ENCODE measurements at places on chromosomes 5 and 9.

DNA sequence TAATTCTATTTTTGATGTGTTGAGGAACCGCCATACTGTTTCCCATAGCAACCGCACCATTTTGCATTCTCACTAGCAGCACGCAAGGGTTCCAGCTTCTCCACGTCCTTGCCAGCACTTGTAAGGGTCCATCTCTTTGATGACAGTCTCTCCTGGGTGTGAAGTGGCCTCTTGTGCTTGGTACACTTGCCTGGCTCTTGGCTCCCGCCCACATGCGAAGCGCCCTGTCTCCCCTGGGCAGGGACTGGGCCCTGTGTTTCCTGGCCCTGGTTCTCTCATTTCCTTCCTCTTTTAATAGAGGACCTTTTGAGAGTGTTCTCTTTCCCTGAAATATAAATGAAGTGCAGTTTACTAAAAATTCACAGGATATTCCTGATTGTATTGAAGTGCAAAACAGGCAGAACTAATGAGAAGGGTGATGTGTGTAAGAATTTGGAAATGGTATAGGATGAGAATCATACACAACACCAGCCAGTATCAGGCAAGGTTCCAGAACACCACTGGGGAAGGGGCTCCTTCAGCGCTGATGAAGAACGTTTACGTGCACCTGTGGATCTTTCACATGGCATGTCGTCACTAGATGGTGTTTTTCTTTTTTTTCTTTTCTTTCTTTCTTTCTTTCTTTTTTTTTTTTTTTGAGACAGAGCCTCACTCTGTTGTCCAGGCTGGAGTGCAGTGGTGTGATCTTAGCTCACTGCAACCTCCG lies 73.0 kb downstream of the EHMT1 start:
- DNase-seq: no peak

GRCh38 chr9:22111176-22111953 lies 102.3 kb upstream of the CDKN2B start:
- DNase-seq: no peak

GRCh38 chr5:89120719-89121118 lies 237.7 kb upstream of the MEF2C start:
- DNase-seq: no peak

DNA sequence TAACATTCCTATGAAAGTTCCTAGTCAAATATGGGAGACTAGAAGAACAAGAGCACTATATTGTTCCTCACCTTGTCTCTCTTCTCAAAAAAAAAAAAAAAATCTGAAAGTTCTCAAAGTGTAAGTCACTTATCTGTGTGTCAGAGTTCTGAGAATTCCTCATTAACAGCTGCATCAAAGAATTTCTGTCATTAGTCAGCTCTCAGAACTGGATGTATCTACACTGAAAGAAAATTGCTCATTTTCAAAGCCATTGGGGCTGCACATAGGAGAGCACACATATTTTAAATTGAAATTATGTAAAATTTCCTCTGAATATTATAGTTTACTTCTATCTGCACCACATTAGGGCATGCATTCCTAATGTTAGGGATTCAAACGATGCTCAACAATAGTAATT lies 99.5 kb upstream of the FTMT start:
- DNase-seq: no peak

DNA sequence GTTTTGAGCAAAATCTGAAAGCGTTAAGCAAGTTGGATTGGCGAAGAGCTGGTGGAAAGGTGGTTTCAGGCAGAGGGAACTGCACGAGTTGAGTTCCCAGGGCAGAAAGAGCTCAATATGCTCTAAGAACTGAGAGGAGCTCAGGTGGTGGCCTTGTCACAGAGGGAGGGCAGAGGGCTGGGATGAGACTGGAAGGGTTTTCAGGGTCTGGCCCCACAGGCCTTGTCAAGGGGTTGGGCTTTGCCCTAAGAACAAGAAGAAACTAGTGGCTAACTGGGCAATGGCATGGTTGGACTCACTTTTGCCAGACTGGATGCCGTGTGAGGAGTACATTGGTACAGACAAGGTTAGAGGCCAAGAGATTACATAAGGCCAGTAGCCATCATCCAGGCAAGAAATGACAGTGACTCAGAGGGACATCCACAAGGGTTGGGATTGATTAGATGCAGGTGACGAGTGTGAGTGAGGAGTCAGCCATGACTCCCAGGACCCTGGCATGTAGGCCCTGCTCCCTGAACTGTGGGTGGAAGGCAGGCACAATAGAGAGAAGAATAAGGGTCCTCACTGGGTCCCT lies 75.1 kb upstream of the SMIM23 start:
- no peak for DNase-seq

DNA sequence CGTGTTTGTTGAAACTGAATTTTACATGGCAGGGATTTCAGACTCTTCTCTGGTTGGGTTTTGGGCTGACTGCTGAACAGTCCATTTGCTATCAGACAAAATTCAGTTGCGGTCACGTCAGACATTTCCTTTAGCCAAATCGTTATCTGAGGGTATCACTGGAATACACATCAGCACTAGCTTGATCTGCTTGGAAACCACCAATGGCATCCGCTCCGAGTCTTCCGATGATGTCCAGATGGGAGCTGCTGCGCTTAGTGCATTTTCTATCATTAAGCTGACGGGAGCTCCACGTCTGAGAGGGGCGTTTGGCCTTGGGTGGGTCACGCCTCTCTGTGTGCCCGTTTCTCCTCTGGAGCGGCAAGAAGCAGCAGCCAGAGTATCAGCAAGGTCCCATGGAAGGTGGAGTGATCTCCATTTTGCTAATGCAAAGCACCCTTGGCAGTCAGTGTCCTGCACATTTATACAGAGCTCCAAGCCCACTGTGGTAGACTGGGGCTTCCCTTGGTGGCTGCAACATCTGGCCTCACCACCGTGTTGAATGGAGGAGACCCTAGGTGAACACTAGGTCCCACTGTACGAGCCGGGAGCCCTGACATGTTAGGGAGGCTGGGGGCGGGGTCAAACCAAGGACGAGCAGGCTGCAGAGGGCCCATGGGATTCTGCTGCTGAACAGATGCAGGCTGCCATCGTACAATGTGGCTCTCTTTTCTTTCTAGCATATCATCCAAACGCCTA lies 134.6 kb upstream of the PHYKPL start:
- DNase-seq: no peak

DNA sequence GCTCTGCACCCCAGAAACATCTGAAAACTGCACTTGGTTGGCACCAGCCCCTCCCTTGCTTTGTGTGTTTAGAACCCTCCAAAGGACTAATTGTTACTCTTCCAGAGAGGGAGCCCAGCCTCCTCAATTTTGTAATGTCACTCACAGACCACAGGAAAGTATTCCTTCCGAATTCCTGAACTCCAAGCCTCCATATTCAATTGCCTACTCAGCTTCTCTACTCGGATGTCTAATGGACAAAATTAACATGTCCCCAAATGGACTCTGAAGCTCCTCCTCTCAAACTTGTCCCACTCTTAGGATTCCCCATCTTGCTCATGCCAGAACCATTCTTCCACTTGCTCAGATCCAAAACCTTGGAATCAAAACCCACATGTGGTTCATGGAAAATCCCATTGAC lies 3.9 kb upstream of the TMEM171 start:
- DNase-seq: no peak

- DNase-seq: no peak
These were observed 348.0 kb upstream of the TARS1 start for GRCh38 chr5:33092719-33093118.

DNA sequence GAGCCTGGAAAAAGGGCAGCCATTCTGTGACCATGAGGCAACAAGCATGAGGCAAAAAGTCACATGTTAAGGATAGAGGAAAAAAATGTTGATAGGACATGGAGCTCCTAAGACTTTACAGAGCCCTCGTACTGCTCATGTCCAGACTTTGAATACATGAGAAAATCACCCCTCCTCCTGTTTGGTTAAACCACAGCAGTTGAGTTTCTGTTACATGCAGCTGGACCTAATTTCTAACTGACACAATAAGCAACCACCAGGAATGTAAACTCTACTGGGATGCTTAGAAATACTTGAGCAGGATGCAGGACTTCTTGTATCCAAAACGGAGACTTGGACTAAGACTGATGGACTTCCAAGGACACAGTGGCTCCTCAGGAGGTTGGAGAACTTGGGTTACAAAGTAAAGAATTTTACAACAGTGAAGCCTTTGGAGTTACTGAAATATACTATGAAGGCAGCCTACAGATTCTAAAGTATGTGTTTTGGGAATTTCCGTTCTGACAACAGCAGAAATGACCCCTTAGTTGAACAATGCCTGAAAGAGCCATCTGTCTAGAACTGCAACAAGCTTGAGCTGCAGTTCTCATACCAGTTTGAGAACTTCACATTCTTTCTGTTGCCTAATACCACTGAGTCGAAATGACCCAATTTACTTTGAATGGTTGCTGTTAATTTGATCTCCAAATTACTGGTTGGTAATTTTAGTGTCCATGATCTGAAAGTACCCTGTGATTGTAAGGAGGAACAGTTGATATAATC lies 268.9 kb downstream of the PIK3R1 start:
- no peak for DNase-seq

DNA sequence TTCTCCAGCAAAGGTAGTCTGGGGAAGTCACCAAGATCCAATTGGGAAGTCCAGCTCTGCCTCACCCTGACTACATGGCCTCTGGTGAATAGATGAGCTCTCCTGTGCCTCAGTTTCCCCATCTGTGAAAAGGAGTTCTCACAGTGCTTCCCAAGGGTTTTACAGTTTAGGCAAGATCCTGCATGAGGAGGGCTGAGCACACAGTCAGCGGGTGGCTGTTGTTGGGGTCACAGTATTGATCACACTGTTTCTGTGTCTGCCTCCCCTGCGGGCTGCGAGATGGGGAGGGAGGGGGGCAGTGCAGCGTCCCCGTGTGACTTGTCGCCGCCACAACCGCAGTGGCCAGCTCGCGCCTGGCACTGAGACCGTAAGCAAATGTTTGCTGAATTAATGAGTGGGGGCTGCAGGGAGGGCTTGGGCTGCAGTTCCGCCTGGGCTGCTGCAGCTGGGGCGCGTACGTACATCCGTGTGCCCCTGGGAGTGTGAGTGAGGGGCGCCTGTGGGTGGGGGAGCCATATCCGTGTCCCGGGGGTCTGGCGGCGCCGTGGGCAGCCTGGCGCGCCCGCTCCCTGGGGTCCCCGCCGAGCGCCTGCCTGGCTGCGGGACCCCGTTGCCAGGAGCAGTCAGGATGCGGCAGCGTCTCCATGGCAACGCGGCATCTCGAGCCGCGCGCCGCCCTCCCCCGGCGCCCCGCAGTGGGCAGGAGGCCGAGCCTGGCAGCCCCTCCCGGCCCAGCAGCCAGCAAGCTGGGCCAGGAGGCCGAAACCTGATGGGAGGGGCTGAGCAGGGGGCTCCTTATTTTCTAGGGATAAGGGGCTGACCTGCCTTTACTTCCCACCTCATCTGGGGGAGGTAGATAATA lies 31.4 kb upstream of the PSD2 start:
- DNase-seq: no peak

DNA sequence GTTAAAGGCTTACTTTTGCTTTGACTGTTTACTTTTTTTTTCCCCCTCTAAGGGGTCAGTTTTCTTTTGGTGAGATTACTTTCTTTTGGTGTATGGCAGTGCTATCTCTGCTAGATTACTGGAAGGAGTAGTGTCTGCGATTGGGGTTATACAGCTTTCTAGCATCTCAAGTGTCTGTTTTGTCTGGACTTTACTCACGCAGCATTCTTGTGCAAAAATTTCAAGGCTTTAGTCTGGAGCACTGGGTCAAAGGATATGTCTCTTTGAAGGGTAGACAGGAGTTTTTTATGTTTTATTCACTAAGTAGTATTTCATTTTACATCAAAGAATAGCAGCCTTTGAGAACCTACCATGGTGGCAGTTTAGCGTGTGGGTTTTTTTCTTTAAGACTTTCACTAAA lies 52.6 kb downstream of the NDUFS4 start:
- no peak for DNase-seq

DNA sequence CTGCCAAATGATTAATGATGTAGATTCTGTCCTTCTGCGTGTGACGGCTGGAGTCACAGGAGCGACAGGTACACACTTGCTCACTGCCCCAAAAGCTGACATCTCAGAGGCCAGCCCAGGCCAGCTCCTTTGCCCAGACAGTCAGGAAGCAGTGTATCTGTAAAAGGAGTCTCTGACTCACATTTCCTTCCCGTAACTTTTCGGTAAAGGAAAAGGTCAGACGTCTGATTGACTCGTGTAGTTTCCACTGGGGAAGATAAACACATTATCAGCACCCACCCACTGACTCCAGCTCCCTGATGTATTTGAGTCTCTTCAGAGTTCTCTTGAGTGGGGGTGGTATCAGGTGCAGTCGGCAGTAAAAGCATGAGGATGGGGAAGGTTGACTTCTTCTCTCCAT lies 64.4 kb upstream of the WWC1 start:
- no peak for DNase-seq

GRCh38 chr9:34446468-34446891 lies 11.9 kb downstream of the FAM219A start:
- DNase-seq: no peak

DNA sequence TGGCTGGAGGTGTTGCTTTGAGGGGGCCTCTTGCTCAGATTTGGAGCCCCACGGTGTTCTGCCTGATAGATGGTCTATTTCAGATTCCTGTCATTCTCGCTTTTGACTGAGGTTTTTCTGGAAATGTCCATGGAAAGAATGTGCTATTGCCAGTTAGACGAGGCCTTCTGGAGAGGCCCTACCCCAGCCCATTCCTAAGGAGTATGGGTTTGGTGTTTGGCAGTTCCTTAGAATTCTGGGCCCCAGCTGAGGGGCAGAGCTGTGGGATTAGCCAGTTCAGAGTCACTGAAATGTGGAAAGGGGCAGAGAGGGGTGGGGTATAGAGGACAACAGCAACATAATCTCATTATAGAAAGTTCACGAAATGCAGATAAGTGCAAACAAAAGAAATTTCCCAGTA lies 50.5 kb downstream of the GALNT10 start:
- DNase-seq: no peak

DNA sequence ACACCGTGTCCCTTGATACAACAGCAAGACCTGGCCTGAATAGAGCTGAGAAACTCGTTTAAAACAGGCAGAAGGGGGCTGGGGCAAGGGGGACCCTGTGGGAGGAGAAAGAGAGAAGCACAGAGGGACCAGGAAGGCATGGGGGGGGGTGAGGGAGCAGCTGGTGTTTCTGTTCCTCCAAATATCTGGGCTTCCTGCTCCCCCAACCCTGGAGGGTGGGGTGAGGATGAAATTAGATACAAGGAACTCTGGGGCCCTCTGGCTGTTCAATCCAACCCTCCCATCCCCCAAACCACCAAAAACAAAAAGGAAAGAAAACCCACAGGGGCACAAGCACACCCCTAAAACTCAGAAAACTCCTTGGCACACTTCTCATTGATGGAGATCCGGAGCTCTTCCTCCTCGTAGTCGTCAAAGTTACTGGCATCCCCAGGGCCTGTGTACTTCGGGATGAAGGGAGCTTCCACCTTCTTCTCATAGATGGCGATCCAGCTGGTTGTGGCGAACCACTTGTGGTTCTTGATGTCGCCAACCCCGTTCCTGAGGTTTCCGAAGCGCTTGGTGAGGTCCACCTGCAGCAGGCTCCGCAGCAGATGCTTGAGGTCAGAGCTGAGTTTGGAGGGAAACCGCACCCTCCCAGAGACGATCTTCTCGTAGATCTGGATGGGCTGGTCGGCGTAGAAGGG lies 1.1 kb downstream of the PRKACG start:
- DNase-seq: no peak

Measured in stimulated activated CD4-positive, alpha-beta T cell treated with anti-CD3 and anti-CD28 coated beads, Interleukin-2, amount 100 ng/mL, for 4 hours (primary cell).